ENCODE measurements at places on chromosomes 16 and 17.

GRCh38 chr17:45106096-45106495 is 26.2 kb downstream of the PLCD3 start:
- no peak for DNase-seq

DNA sequence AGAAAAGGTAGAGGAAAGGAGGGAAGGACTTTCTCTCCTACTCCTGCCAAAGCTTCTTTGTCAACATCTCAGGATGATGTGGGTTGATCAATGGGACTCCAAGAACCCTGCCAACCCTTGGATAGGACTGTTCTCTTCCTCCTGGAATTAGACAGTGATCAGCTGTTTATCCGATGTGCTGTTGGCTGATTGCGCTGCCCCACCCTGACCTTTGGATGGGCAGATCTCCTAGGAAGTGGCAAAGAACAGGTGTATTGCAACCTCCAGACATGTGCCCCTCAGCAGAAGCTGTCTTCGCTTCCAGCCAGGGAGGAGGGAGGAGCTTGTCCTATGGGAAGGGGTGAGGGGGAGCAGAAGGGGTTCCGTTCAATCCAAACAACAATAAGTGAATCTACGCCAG is 30.5 kb downstream of the SLC5A11 start:
- no peak for DNase-seq

GRCh38 chr16:69056421-69056820 is 49.0 kb upstream of the HAS3 start:
- DNase-seq, result no peak

DNA sequence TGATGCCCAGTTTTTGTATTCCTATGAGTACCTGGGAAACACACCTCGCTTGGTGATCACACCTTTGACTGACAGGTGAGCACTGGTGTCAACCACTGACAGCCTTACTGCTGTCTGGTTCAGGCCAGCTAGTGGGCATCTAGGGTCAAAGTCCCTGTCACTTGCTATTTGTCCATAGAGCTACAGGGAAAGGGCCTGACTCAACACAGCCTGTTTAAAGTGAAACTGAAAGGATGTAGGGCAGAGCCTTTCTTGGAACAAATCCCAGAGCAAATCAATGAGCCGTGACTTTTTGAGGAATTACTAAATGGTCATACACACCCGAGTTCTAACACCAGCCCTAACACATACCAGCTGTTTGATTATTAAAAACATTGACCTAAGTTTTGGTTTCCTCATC is 106.8 kb downstream of the DNAH9 start:
- no peak for DNase-seq

DNA sequence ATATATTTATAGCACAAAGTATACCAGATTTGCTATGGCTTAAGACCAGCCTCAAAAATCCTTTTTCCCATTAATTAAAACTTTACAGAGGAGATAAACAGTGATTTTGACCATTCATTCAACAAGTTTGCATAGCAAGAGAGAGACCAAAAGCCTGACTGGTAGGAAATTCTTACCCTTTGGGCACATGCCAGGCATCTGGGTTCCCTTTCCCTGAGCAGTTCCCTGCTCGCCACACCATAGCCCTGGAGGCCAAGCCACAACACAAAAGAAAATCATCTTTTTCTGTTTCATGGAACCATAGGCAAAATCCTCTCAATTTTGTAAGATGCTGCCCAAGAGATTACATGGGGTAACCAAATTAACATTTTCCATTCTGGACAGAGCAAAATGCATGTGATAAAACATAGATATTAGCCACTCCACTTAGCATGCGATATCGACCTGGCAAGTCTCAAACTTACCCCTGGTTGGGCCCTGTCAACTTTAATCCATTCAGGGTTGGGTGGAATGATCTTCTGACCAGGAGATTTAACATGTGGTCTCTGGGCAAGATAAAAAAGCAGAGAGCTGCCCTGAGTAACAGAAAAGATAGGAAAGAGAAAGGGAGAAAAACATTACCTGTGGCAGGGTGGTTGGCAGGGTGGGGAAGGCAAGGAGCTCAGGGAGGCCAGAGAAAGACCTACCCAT is 57.6 kb upstream of the B4GALNT2 start:
- DNase-seq, result no peak

GRCh38 chr16:1656808-1657617 is 21.1 kb upstream of the JPT2 start:
- DNase-seq, result no peak

- no peak for DNase-seq
Measured at GRCh38 chr17:1511290-1511689, 5.1 kb downstream of the INPP5K start.

- DNase-seq, result no peak
Measured at GRCh38 chr16:56357241-56357764, 68.0 kb downstream of the AMFR start.

DNA sequence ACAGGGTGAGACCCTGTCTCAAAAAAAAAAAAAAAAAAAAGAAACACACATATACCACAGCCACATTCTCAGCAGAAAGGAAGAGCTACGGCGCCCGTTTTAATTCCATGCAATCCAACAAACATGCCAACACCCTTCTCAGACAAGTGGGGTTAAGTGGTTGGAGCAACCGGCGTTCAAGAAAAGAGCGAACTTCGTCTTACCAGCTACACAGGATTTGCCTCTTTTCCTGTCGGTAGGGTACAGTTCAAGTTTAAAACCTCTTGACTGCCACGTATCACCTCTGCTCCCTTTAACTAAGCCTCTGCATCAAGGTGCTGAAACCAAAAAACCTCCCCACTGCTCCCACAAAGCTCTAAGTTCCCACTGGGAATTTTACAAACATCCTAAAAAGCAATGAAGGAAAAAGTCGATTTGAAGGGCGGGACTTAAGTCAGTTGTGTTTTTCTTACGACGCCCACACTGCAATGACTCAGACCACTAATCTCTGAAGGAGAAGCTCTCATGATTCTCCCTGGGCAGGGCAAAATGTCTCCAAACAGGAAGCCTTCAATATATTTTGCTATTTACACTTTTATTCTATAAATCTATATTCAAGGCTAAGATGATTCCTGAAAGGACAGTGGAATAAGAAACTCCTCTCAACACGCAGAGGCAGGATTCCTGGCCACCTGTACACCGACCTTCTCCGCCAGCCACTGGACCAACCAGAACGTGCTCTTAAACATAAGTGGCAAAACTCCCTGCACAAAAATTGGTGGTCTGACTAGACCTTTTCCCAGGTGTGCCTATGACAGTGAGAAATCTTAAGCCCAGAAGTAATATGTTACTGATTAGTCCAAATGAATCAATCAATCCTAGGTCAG is 18.8 kb downstream of the SRP68 start:
- DNase-seq, result no peak

GRCh38 chr16:85878875-85879274 is 20.1 kb upstream of the IRF8 start:
- no peak for DNase-seq

- DNase-seq, result no peak
Measured at GRCh38 chr16:59699786-59700185, 965.7 kb upstream of the GOT2 start.

GRCh38 chr17:56309897-56310296 is 156.6 kb downstream of the ANKFN1 start:
- DNase-seq, result no peak

GRCh38 chr17:82285141-82285540 is 11.6 kb upstream of the CSNK1D start:
- no peak for DNase-seq

- DNase-seq, result peak; percentile 53
Measured at GRCh38 chr16:67357561-67357960, 30.9 kb downstream of the LRRC36 start.

GRCh38 chr16:49464877-49465504 is 91.4 kb downstream of the C16orf78 start:
- no peak for DNase-seq

DNA sequence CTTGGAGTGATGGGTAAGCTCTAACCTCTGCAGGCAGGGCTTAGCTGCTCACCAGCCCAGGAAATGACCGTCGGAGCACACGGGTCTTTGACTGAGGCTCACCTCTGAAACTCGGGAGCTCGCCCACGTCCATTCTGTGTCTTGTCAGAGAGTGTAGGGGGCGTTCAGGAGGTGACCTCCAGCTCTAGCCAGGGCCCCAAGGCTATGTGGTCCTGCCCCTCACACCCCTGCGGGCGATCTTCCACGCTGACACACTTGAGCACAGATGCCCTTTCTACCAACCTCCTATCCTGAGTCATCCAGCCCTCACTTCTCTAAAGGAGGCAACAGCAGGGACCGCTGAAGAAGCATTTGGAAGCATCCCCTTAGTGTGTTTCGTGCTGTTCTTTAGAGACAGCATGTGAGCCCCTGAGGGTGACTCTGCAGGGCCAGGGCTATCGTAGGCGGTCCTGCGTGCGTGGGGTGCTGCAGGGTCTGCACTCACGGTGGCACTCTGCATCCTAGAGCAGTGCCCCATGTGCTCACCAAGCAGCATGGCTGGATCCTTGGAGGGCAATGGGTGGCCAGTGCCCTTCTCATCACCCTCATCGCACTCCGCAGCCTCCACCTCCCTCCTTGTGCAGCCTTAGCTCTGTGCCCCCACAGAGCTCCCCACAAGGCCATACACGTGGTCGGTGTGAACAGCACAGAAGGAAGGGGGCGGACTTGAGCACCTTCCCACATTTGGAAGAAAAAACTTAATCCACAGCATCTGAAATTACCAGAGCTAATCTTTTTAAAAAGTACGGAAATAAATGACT is 33.8 kb downstream of the SLC47A1 start:
- DNase-seq, result no peak

GRCh38 chr17:19398301-19399181 is 11.6 kb upstream of the MFAP4 start:
- no peak for DNase-seq

- DNase-seq, result no peak
Measured at GRCh38 chr16:77683397-77684180, 38.7 kb upstream of the NUDT7 start.

DNA sequence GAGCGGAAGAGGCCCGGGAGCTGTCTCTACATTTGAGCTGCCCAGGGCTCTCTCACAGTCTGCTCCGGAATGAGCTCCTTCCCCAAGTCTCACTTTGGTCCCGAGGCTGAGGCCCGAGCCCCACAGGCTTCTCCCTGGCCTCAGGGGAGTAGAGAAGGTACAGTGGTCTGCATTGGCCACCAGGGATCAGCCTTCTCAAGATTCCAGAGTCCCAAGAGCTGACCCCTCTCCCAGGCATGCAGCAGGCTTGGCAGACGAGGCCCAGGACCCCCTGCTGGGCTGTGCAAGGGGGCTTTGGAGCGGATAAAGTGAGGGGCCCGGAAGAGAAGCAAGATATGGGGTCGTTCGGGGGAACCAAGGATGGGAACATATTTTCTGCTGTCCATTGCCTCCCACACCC is 3.1 kb downstream of the PRSS27 start:
- DNase-seq, result no peak

DNA sequence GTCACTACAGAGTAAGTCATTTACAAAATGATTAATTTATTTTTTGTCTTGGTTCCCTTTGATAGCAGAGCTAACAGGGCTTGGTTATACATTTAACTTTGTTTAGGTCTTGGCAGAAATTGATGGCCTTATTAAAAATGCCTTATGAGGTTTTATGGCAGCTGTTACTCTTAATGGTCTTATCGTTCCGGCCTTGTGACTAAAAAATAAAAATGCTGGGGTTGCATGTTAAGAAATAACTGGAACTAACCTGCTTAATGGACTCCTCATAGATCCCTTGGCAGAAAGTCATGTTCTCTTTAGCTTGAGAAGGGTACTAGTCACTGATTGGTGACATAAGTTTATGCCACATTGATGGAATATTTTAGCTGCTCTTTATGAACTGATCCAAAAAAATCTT is 18.3 kb downstream of the COX11 start:
- no peak for DNase-seq

- DNase-seq, result no peak
Measured at GRCh38 chr17:9004132-9004960, 17.0 kb upstream of the NTN1 start.

DNA sequence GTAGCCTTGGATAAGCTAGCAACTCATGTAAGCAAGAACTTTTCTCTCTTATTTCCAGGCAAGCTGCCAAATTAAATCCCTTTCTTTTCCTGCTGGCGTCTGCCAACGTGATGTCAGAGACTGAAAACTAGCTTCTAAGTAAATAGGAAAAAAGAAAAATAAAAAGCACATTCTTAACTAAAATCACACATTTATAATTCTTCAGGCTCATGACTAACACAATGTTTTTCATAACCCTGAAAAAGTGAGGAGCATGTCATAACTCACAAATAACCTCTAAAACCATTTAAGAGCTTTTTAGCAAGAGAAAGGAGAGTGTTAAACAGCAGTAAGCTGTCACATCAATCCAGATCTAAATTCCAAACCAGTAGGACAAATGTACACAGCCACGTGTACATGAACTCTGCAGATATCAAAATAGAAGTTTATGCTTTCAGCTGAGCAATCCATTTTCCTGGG is 110.0 kb downstream of the N4BP1 start:
- DNase-seq, result no peak

DNA sequence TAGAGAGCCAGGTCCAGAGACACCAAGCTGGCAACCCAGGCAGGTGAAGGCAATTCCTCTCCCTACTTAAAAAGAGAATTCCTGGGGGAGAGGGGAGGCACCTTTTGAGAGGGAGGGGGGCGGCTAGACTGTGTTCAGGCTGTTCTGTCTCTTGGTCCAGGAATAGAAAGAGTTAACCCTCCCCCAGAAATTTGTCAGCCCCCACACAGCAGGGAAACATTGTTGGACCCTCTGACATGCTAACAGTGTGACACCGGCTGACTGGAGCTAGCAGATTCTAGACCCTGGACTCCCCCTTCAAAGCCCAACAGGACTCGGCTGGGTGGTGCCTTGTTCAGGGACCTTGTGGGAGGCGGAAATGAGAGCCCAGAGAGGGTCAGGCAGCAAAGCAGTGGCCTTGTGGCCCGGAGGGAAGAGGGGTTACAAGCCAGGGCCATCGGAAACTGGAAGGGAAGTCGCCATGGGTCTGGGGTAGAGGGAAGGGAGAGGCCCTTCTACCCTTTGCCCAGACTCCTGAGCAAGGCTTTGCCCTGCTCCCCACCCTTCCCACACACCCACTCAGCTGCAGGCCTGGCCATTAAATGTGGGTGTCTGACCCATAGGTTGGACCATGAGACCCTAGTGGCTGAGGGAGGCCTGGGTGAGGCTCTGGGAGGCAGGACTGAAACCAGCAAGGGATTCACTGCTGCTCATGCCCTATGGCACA is 44.6 kb downstream of the RAI1 start:
- no peak for DNase-seq

GRCh38 chr17:72648702-72649101 is 443.8 kb downstream of the SLC39A11 start:
- DNase-seq, result no peak

DNA sequence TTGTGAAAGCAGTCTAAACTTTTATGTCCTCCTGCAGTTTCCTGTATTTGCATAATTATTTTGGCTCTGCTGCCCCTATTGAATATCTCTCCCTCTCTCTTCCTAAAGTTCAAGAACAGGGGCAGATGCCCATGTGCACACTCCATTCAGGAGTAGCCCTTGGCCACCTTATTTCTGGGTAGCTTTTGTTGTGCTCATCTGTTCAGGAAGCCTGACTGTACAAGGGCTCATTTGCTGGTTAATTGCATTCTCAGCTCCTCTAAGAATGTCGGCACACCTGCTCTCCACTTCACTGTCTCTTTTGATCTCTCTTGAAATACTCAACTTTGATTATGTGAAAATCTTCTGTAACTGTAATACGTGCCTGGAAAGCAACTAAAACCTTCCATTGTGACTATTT is 1378.8 kb upstream of the CDH8 start:
- peak; percentile 13 for DNase-seq
